ENCODE measurements at places on chromosomes 11 and 22.

DNA sequence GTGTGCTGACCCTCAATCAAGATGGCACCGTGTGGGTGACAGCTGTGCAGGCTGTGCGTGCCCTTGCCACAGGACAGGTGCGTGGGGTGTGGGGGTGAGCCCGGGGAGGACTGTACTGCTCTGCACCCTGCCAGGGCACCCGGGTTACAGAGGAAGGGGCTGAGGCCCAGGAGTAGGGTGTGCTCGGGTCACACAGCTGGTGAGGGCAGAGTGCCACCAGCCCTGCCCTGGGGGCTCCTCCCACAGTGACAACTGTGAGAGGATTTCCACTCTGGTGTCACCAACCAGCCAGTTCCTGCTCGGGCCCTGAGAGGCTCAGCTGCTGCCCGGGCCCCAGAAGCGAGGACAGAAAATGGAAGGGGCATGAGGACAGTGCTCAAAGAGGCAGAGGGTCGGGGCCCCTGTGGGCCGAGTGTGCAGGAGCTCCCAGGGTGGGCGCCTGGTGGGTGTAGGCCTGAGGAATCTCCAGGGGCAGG, 20.5 kb downstream of the TRMU start:
- DNase-seq = no peak

GRCh38 chr22:26579331-26579886, 10.5 kb downstream of the TPST2 start:
- no peak for DNase-seq

GRCh38 chr11:119794756-119795155, 65.8 kb upstream of the NECTIN1 start:
- no peak for DNase-seq

- DNase-seq = no peak
These were observed 68.1 kb downstream of the CSTPP1 start for GRCh38 chr11:47004595-47005033.

GRCh38 chr11:35272391-35272902, 133.5 kb downstream of the CD44 start:
- DNase-seq = no peak

GRCh38 chr22:46256358-46256958, 6.4 kb upstream of the CDPF1 start:
- DNase-seq = no peak

DNA sequence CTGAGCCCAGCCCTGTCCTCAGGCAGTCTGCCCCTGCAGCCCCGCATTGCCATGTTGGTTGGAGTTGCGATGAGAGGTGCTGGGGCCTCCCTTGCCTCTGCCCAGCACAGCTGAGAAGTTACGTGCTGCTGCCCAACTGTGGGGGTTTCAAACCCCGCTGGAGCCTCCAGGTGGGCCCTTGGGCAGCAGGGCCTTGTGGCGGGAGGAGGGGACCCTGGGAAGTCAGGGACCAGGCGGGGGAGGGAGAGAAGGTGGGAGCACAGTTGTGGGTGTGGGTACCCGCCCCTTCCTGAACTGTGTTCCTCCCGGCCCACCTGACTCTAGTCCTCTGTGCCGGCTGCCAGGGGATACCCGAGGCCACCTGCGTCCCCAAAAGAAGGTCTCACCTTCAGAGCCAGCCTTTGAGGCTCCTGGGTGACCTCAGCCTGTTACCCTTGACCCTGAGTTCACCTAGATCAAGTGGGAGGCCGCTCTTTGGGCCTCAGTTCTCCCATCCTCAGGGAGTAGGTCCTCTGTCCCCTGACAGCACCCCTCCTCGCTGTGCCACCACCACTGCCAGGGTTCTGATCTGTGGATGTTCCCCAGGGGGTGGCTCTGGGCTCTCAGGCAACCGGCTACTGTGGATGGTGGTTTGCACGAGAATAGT, 7.7 kb upstream of the CCDC188 start:
- DNase-seq = no peak

- DNase-seq = no peak
These were observed 109.9 kb downstream of the EMSY start for GRCh38 chr11:76554767-76555166.

DNA sequence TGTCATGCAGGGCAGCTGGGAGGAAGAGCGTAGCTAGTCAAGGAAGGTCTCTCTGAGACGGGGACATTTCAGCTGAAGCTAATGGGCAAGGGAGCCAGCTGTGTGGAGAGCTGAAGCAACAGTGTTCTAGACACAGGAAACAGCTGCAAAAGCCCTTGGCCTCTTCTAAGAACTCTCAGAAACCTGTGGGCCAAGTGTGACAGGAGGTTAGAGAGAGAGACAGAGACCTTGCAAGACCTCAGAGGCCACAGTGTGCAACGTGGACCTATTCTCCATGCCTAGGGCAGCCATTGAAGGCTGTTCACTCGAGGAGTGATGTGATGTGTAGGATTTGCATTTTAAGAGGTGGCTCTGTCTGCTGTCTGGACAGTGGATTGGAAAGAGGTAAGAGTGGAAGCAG, 48.7 kb upstream of the TNRC6B start:
- DNase-seq = no peak

GRCh38 chr22:49523374-49524008, 304.2 kb downstream of the BRD1 start:
- no peak for DNase-seq

DNA sequence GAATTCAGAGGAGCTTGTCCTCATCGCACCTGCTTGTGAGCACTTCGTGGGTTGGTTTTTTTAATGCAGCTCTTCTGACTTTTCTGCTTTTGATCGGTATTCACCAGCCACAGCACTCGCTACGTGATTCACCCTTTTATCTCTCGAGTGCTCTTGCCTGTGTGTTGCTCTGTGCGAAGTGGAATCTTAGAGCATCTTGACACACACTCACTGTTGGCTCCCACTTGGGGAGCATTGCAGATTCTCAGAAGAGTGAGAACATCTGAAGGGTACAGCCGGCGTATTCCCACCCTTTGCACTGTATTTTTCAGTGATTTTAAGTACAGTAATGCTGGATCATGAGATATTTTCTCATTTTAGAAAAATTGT, 10.9 kb downstream of the TNNT3 start:
- no peak for DNase-seq

DNA sequence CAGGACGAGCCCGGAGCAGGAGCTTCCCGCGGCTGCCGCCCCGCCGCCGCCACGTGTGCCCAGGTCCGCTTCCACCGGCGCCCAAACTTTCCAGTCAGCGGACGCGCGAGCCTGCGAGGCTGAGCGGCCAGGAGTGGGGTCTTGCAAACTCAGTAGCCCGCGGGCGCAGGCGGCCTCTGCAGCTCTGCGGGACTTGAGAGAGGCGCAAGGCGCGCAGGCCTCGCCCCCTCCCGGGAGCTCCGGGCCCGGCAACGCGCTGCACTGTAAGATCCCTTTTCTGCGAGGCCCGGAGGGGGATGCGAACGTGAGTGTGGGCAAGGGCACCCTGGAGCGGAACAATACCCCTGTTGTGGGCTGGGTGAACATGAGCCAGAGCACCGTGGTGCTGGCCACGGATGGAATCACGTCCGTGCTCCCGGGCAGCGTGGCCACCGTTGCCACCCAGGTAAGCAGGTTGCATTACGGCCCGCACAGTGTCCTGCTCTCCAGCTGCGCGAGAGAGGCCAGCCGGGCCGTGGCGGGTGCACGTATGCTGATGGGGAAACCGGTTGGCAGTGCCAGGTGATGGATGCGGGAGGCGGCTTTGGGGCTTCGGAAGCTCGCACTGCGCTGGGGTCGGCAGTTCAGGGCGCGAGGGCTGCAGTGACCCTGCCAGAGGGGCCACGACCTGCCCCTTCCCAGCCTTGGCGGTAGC, 2.0 kb downstream of the SLC6A5 start:
- DNase-seq = no peak

GRCh38 chr11:5992604-5993251, 5.9 kb upstream of the OR52L1 start:
- no peak for DNase-seq

DNA sequence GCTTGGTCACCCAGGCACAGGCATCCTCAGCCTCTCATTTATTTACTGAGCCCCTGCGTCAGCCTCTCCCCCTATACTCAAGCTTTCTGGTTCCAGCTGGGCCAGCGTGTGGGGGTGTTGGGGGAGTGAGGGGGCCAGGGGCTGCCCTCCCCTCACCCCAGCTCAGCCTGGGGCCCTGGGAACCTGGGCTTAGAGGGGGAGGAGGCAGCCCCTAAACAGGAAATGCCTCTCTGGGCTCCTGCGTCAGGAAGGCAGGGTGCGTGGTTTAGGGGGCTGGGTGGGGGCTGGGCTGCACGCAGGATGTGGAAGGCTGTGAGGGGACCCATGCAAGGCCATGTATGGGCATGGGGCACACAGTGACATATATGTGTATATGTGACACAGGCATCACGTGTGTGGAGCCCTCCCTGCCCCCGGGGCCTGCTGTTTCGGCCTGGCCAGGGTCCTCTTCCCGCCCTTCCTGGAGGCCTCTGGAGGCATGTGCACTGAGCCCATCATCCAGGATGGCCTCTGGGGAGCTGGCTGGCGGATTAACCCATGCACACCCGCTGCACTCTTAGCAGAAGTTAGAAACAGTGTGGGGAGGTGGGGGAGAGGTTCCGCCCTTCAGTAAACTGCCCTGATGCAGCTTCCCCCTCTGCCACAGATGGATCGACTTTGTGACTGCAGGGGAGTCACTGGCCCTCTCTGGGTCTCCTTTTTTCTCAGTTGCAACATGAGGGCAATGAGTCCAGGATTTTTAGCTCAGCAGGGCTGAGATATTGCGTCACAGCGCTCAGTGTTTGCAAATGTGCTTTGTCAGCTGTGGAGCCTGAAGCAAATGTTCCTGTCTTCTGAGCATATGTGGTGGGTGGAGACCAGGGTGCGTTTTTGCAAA, 1.1 kb upstream of the CD248 start:
- DNase-seq = no peak

DNA sequence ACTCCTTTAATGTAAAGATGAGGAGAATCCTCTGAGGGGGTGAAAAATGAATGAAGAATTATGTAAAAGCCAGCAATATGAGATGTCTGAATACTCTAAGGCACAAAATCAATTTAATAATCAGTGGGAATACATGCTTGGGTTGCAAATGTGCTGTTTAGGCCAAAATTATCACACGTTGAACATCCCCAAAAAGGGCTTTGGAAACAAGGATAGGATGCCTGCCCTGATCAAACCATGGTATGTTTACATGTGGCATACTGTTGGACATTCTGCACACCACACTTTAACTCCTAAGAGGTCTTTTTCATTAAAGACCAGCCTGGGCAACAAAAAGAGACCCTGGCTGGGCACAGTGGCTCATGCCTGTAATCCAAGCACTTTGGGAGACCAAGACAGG, 26.3 kb downstream of the F2 start:
- DNase-seq = no peak

GRCh38 chr11:69832561-69833413, 13.6 kb upstream of the FGF3 start:
- DNase-seq = no peak

DNA sequence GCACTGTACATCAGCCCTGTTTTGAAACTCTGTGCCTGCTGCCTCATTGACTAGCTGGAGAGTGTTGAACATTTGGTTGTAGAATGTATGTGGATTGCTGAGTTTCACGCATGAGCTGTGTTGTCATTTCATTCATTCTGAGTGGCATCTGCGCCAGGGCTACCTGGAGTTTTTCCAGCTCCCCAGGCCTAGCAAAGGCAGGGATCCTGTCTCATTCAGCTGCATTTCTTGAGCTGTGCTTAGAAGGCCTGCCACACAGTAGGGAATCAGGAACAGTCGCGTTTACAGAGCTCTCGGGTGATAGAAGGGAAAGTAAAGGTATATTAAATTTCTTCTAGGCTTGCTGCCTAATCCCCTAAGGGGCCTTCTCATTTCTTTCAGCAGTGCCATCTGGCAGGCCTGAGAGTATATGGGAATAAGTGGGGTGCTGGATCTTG, 44.3 kb downstream of the PTPRJ start:
- DNase-seq = no peak

DNA sequence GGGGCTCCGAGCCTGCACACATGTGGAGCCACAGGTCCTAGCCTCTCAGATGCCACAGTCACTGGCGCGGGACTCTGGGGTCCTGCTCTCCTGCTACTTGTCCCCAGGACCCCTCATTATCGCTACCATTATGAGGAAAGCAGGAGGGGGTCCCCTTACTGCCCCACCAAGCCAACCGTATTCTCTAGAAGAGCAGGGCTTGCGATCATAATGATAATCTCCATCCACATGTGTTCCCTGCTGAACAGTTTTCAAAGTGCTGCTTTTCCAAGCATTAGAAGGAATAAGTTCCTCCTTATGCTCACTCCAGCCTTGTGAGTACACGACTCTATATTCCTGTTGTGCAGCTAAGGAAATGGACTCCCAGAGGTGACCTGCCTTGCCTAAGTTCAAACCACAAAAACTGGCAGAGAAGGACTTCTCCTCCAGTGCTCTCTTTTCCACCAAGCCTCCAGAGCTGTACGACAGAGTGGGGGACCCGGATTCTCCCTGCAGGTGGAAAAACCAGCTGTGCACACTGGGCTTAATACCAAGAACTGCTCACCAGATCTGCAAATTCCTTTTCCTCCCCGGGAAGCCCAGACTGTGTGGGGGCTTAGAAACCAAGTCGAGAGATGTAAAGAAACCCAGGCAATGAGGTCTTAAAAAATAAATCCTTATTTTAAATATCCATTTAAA, 92.8 kb upstream of the DRD2 start:
- no peak for DNase-seq

- no peak for DNase-seq
These were observed 8.6 kb upstream of the AMOTL1 start for GRCh38 chr11:94759522-94759921.

- DNase-seq = no peak
These were observed 9.4 kb downstream of the OR4D9 start for GRCh38 chr11:59520741-59521140.

DNA sequence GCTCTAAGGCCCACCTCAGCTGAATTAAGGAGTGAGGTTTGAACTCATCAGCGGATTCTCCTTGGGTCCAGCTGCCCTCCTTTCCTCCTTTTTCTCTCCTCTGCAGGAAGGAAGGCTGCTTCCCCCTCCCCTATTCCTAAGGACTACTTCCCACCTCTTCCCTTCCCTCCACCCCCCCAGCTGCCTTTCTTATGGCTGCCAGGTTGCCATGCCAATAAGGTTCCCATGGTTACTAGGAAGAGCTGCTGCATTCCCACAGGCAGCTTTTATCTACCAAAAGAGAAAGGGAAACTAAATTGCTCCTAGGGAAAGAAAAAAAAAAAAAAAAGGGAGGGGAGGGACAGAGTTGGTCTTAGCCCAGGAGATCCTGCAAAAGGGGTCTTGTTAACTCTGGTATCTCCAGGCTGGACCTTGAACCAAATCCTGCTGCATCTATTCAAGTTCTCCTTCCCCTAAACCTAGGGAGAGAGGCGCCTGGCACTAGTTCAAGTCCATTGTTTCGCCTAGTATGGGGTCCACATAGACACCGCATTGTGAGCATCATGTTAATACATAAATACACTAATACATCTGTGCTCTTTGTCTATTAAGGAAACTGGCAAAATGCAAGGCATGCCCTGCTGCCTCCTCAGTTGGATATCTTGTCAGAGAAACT, 21.2 kb upstream of the FEZ1 start:
- no peak for DNase-seq

DNA sequence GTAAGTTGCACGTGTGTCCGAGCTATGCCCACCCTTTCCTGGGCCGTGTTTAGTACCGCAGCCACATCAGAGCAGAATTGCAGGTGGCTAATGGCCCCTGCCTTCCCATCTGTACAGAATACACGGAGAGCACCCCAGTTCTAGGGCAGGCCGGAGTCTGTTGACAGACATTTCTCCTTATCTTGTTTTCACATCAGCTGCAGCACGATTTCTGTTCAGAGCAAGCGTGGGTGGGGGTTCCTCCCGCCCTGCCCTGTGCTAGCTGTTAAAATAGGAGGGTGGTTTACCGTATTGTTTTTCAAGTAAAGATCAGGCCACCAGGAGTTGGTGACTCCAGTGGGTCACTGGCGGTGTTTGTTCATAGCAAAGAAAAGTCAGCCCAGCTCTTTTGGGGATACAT, 41.1 kb downstream of the UBASH3B start:
- DNase-seq = no peak

GRCh38 chr11:125412509-125412908, 83.6 kb downstream of the FEZ1 start:
- DNase-seq = no peak
